Lung (tissue), 17 donors: ENCODE measurements at places on chromosomes 5 and 9.

DNA sequence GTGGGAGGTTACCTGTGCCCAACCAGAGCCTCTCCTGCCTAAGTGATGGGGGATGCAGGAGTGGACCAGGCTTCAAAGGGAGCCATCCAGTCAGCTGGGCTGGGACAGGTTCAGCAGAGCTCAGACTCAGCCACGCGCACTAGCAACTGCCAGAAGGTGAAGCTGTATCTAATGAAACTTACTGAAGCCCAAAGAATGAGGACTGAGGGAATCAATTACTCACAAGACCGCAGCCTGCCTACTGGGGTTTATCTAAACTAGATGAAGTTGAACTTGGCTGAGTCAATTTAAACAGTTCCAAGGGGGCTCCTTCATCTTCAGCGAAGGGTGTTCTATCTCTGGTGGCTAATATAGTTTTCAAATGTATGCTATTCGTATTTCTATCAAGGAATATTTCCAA is 11.4 kb downstream of the HAND1 start:
- DNase-seq = no peak
- H3K4me3 ChIP-seq = no peak overlapping the region
- H3K4me1 ChIP-seq = no peaks in the 10 kb centered on the region
- H3K27me3 ChIP-seq = peaks cover 25% of the 10 kb centered on the region
- H3K36me3 ChIP-seq = no peaks in the 10 kb centered on the region

DNA sequence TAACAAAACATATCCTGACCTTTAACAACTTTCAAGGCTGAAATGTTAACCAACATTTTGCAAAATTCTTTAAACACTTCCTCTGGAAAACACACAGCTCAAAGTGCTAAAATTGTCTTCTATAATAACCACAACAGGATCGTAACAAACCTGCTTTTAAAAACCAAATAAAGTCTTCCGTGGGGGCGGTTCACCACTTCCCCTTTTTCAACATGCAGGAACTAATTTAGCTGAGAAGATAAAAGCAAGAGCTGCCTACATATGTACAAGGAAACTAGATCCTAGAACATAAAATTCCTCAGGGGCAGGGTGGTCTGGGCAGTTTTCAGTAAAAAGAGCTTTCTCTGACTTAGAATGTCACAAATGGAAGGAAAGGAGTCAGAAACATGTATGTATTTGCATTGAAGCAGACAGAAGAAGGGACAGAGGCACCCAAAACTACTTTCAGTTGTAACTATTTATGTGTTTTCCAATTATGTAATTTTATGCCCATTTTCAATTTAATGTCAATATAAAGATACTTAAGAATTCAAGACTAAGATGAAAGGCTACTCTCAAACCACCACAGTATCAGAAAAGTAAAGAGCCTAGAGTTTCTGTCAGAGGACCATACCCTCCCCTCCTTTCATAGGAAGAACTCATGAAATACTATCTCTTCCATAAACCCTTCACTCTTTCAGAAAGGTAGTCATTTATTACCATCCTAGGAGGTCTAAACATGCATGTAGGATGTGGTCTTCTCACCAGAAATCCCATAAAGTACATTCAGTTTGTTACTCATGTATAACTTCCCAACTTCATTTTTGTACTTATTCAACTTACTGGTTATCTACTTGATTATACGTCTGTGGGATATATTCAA is 185.9 kb upstream of the RASA1 start:
- no peaks in the 10 kb centered on the region for H3K27me3 ChIP-seq
- no peaks in the 10 kb centered on the region for H3K36me3 ChIP-seq
- H3K27ac ChIP-seq = no peak overlapping the region
- no peak overlapping the region for H3K4me3 ChIP-seq
- H3K4me1 ChIP-seq = no peaks in the 10 kb centered on the region

DNA sequence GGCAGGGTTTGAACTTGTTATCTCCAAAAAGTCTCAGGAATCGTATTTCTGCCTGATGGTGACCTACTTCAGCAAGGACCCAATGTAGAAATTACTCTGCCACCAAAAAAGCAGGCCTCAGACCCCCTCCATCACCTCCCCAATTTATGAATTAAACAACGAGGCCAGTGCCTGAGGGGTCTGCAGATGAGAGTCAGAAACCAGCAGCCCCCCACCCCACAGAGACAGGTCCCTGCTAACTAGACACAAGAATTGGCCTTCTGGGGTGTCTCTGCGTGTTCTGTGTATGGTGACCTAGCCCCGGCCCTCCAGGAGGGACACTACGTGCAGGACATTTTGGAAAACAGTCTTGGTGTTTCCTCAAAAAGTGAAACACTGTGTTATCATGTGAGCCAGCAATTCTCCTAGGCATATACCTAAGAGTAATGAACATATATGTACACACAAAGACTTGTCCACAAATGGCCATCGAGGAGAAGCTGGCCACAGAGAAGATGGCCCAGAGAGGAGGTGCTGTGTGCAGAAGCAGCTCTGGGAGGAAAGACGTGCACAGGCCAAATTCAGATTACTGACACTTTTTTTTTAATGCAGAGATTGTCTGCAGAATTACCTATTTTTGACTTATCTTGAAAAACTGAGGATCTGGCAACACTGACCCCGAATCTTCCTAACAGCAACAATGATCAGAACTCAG is 93.8 kb downstream of the ADAMTS2 start:
- H3K4me3 ChIP-seq = no peak overlapping the region
- no peaks in the 10 kb centered on the region for H3K27me3 ChIP-seq
- no peaks in the 10 kb centered on the region for H3K4me1 ChIP-seq
- DNase-seq = no peak
- H3K27ac ChIP-seq = no peak overlapping the region

- no peaks in the 10 kb centered on the region for H3K27me3 ChIP-seq
- DNase-seq = no peak
- H3K36me3 ChIP-seq = peaks cover 8% of the 10 kb centered on the region
- peak overlapping the region; percentile 89 for H3K27ac ChIP-seq
- H3K4me1 ChIP-seq = peaks cover 7% of the 10 kb centered on the region
Observed at GRCh38 chr9:113579283-113580040, 115.9 kb downstream of the RGS3 start.

- H3K36me3 ChIP-seq = no peaks in the 10 kb centered on the region
- no peaks in the 10 kb centered on the region for H3K27me3 ChIP-seq
- H3K4me1 ChIP-seq = peaks cover 7% of the 10 kb centered on the region
- no peak overlapping the region for H3K27ac ChIP-seq
Observed at GRCh38 chr9:79583952-79584654, 12.3 kb downstream of the TLE4 start.

DNA sequence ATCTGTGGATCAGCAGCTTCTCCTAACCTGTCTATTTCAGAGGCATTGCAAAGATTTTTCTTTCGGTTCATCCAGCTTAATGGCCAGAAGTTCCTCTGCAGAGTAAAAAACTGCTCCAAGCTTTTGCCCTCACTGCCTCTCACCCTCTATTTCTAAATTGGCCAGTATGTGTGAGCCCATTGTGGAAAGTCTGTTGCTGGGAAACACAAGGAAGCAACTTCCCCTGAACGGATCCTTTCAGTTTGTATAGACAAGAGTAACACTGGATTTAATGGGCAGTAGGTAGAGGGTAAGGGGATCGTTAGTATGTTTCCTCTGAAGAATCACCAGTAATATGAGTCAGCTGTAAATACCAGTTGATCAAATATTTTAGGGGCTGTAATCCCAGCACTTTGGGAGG is 7.2 kb downstream of the THBS4 start:
- H3K4me1 ChIP-seq = no peaks in the 10 kb centered on the region
- no peaks in the 10 kb centered on the region for H3K36me3 ChIP-seq
- H3K27me3 ChIP-seq = no peaks in the 10 kb centered on the region
- no peak overlapping the region for H3K4me3 ChIP-seq
- H3K27ac ChIP-seq = no peak overlapping the region

DNA sequence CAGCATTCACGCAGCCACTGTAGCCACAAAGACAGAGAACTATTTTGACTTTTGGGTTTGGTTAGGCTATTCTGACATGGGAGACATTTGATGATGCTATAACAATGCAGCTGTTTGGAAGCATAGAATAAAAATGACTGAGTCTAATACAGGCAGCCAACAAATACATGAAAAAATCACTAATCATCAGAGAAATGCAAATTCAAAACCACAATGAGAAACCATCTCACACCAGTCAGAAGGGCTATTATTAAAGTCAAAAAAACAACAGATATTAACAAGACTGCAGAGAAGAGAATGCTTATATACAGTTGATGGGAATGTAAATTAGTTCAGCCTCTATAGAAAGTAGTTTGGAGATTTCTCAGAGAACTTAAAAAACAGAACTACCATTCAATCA is 107.1 kb upstream of the POC5 start:
- H3K36me3 ChIP-seq = no peaks in the 10 kb centered on the region
- no peak for DNase-seq
- H3K27me3 ChIP-seq = no peaks in the 10 kb centered on the region

DNA sequence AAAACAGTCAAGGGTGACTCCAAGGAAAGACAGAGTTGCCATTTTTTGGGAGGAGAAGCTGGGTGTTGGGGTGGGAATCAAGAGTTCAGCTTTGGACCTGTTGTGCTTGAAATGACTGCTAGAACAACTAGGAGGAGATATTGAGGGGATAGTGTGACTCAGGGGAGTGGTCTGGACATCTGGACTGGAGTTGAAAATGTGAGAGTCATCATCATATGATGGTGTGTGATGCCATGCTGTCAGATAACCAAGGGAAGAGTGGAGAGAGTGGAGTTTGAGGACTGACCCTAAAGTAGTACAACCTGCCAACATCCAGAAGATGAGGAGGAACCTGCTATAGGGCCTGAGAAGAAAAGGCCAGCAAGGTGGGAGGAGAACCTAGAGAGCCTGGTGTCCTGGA is 199.7 kb downstream of the ARHGEF28 start:
- H3K27me3 ChIP-seq = no peaks in the 10 kb centered on the region
- no peaks in the 10 kb centered on the region for H3K36me3 ChIP-seq
- H3K27ac ChIP-seq = no peak overlapping the region
- no peak for DNase-seq
- no peak overlapping the region for H3K4me3 ChIP-seq

DNA sequence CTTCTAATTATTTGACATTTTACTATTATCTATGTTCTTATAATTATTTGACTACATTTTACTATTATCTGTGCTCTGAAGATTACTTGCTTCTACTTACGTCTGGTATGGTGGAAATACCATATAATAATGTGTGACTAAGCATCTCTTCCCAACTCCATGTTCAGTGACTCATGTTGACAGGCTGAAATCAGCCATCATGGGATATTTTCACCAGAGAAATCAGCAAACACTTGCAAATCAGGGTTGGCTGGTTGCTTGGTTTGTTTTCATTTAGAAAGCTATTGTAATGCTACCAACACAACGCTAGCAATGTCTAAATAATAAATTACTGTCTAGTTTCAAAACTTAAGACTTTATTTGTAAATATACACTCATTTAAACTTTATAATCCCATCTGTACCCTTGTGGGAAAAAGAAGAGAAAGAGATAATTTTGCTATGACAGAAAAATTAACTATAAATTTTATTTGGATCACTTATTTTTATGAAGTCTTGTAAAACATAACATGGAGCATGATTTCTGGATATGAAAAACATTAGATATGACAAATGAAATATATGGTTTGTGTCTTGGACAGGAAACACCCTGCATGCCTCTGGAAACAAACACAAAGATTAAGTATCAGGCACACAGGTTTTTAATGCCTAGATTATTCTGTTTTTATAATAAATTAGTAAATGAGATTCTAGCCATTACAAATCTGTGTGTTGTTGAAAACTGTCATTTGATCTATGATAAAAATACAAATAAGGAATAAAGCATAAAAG is 337.6 kb downstream of the BNC2 start:
- no peaks in the 10 kb centered on the region for H3K27me3 ChIP-seq
- no peak for DNase-seq
- H3K36me3 ChIP-seq = no peaks in the 10 kb centered on the region
- H3K4me3 ChIP-seq = no peak overlapping the region
- H3K27ac ChIP-seq = no peak overlapping the region
- peaks cover 6% of the 10 kb centered on the region for H3K4me1 ChIP-seq

DNA sequence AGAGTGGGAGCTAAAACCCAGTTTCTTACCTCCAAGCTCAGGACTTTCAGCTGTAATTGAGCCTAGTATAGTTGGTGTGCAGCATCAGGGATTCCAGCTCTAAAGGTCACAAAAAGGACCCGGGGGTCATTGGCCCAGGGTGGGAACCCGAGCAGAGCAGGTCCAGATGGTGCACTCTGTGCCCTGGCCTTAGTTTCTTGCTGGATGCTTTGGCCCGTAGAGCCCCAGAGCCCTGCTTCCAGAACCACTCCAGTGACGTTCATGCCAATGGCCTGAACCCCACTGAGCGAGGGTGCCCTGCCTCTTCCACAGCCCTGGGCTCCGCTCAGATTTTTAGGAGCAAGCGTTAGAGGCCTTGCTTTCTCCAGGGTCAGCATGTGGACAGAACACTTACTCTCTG is 8.2 kb downstream of the SLC22A5 start:
- DNase-seq = no peak
- no peaks in the 10 kb centered on the region for H3K36me3 ChIP-seq
- no peaks in the 10 kb centered on the region for H3K4me1 ChIP-seq
- H3K27ac ChIP-seq = no peak overlapping the region
- H3K4me3 ChIP-seq = no peak overlapping the region

GRCh38 chr5:160675988-160676387 is 176.0 kb downstream of the ATP10B start:
- H3K4me3 ChIP-seq = no peak overlapping the region
- DNase-seq = no peak
- no peaks in the 10 kb centered on the region for H3K27me3 ChIP-seq
- no peaks in the 10 kb centered on the region for H3K4me1 ChIP-seq

- no peak overlapping the region for H3K27ac ChIP-seq
- H3K27me3 ChIP-seq = no peaks in the 10 kb centered on the region
- no peak for DNase-seq
- H3K36me3 ChIP-seq = no peaks in the 10 kb centered on the region
- no peaks in the 10 kb centered on the region for H3K4me1 ChIP-seq
Observed at GRCh38 chr5:40395251-40395650, 284.5 kb upstream of the PTGER4 start.

GRCh38 chr5:110957934-110958333 is 113.6 kb upstream of the TSLP start:
- H3K4me1 ChIP-seq = no peaks in the 10 kb centered on the region
- H3K27ac ChIP-seq = no peak overlapping the region
- no peaks in the 10 kb centered on the region for H3K36me3 ChIP-seq
- no peak overlapping the region for H3K4me3 ChIP-seq
- H3K27me3 ChIP-seq = no peaks in the 10 kb centered on the region
